ENCODE measurements at places on chromosomes 1 and 21.

DNA sequence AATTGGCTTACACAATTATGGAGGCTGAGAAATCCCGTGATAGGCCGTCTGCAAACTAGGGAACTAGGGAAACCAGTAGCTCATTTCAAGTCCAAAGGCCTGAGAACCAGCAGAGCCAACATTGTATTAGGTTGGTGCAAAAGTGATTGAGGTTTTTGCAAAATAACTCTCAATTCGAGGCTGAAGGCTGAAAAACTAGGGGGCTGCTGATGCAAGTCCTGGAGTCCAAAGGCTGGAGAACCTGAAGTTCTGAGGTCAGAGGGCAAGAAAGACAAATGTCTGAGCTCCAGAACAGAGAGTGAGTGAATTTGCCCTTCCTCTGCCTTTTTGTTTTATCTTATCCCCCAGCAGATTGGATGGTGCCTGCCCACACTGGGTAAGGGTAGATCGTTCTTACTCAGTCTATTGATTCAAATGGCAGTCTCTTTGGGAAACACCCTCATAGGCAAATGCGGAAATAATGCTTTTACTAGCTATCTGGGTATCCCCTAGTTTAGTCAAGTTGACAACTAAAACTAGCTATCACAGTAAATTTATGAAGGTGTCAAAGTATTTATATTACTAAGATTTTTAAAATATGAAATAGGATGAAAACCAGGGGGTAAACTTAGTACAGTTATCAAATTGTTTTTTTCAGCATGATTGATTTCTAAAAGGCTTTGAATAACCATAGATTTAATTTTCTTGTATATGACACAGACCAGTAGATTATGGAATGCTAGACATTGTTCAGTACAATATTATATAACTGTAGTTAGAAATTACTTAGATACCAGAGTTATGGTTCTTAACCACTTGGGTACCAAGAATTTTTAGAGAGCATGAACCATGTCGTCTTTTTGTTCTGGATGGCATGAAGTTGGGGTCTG lies 15.4 kb downstream of the RABGAP1L start:
- DNase-seq: no peak

DNA sequence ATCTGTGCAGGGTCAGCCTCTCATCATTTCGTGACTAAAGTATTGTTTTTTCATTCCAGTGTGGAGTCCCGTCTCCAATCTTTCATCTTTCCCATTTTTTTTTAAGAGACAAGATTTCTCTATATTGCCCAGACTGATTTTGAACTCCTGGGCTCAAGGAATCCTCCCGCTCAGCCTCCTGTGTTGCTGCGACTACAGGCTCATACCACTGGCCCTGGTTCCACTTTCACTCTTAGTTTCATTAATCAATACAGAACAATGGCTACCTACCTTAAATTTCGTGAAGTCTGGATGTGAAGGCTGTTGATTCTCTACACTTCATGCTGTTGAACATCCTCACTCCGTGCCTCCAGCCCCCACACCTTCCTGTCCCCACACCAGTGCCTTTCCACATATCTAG lies 97.7 kb upstream of the GREM2 start:
- DNase-seq: no peak

DNA sequence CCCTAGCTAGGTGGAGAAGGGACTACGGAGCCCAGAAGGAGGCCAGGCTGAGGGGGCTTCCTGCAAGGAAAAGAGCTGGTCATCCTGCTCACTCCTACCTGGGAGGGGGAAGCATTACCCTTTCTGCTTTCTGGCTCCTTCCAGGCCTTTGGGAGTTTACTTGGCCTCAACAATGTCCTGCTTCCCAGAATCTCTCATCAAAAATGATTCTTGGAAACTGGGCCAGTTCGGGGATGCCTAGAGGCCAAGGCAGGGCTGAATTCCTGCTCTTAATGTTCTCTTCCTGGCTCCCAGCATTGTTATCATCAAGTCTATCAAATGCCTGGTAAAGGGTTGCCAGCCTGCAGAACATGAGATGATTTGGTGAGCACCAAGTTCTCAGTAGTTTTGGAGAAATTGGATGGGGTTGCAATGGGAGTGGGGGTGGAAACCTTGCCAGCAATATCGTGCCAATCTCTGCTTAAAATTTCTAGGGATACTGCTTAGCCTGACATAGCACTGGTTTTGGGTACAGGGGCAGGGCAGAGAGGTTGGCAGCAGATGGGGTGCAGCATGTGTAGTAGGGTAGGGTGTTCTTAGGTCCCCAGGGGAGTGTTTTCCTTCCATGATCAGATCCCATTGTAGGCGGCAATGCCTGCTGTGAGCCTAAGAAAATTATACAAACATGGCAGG lies 7.7 kb upstream of the PAFAH2 start:
- DNase-seq: no peak

- DNase-seq: no peak
Observed at GRCh38 chr1:83760226-83761021, 238.5 kb downstream of the TTLL7 start.

- DNase-seq: no peak
Observed at GRCh38 chr21:30935889-30936168, 54.4 kb upstream of the KRTAP11-1 start.

DNA sequence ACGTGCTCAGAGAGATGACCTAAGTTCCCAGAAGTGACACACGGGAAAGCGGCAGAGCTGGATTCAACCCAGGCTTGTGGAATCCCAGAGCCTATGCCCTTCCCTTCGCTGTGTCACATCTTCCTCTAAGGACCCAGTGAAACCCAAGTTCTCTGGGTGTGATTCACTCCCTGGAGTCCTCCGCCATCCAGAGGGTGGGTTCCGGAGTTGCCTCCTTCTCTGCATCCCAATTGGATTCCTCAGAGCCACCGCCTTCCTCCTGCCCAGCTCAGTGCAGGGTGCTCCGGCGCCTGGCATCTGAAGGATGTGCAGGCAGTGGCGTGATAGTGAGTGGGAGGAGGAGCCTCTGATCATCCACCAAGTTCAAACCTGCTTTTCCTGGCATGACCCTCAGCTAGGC lies 20.7 kb upstream of the RCC2 start:
- DNase-seq: no peak

- no peak for DNase-seq
Observed at GRCh38 chr1:119914071-119914470, 17.8 kb upstream of the ADAM30 start.

DNA sequence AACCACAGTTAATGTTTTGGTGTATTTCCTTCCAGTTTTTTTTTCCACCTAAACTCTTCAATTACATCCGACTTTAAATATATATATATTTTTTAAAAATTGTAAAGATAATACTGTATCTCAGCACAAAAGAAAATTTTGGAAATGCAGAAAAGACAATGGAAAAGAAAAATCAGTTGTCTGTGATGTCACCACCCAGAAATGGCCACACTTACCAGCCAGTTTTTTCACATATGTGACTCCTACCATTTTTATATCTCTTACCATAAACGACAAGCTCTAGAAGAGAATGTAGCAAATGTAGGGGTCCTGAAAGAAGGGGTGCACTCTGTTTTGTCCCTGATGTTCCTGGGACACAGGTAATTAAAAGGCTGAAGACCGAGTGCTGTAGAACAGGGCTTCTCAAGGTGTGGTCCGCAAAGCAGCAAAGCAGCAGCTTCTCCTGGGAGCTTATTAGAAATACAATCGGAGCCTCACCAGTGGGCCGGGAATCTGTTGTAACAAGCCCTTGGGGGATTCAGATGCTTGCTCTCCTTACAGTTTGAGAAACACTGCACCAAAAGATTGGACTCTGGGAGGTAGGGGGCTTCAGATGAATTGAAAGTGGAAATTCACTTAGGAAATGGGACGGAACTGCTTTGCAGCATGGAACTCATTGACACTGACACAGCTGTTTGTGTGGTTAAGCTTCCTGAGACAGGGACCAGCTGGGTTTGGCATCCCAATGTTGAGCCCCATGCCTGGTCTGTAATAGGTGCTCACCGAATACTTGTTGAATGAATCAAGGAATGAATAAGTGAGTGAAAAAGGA lies 44.1 kb downstream of the ALPL start:
- DNase-seq: no peak

- no peak for DNase-seq
Observed at GRCh38 chr1:194466706-194467105, 1280.3 kb upstream of the B3GALT2 start.

DNA sequence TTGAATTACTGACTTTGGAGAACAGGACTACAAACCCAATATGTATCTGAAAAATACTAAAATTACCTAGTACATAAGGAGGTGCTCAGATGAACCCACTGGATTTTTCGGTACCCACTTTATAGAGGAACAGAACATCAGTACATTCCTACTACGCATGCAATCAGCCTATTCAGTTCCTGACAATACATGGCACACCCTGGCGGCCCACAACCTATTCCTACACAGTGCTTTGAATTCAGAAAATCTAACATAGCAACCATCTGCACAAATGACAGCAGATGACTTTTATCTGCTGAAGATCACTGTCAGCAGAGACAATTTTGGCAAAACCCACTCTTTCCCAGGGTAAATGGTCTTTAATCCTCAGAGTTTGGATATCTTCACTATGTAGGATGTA lies 257.1 kb upstream of the GREM2 start:
- no peak for DNase-seq

DNA sequence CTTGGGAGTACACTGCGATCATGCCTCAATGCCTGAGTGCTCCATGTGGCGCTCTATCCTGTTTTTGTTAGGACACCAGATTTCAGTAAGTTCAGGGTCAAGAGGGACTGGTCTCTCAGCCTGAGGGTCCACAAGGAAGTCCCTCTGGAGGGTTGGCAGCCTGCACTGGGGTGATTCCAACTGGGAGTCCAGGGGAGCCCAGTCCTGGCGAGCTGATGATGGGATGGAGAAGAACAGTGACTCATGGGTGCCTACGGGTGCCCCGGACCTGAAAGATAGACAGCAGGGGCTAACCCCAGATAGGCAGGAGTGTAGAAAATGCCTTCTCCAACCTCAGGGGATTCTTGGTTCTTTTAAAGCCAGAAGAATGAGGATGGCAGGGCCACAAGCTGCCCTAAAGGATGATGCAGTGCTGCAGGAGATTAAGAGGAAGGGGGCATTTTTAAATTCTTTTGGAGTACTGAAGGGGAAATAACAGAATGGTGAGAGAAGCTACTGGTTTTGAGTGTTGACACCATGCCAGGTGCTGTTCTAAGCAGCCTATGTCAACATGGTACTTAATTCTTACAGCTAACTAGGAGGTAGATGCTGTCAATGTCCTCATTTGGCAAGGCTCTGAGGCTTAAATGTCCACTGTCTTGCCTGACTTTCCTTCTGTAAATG lies 68.4 kb upstream of the TLR5 start:
- no peak for DNase-seq

DNA sequence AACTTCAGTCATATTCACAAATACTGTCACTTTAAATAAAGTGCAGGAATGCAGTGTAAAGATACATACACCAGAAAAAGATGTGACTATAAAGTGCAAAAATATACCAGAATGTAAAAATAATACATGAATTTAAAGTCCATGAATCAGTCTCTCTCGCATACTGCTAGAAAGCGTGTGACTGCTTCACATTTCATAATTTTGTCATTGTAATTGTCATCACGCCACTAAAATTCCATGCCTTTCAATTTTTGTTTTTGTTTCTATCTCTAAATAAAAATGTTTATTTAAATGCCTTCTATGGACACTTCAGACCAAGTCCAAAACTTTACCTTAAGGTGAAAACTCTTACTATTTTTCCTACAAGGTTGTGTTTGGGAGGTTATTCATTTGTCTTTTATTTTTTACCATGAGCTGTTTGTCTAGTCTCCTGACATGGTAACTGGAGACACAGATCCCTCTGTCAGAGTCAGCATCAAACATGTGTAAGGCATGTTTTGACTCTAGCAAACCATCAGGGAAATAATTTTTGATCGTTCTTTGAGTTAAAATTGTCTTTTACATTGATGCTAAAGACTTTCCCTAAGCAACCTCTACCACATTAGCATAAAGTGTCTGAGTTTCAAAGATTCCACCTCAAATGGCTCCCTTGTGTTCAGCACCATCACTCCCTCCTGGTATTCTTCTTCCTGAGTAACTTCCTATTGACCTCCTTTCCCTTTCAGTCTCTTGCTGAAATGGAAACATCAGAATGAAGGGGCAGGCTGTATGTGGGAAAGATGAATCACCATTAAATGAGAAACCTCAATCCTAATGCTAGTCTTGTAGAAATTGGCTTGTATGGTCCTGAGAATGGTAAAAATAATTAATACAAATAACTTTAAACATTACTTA lies 14.0 kb upstream of the AIM2 start:
- DNase-seq: no peak

DNA sequence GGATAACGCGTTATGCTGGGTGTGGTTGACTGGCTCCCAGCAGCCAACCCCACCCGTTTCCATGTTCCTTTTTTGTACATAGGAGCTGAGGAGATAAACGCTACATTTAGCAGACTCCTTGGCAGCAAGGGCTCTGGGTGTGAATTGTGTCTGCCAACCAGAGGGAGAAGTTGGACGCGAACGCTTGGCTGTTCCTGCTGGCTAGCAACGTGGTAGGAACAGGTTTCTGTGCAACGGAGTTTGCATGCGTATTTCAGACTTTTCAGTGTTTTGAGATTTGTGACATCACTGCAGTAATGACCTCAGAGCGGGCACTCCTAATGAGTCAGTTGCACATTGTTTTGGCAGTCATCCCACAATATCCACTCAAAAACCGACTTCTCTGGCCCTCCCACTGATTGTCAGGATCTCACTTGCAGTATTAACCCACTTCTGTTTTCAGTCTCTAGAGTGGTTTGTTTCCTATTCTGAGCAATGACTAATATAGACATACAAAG lies 98.7 kb upstream of the RGS1 start:
- no peak for DNase-seq

- no peak for DNase-seq
Observed at GRCh38 chr1:61740751-61741700, 1.3 kb upstream of the PATJ start.

DNA sequence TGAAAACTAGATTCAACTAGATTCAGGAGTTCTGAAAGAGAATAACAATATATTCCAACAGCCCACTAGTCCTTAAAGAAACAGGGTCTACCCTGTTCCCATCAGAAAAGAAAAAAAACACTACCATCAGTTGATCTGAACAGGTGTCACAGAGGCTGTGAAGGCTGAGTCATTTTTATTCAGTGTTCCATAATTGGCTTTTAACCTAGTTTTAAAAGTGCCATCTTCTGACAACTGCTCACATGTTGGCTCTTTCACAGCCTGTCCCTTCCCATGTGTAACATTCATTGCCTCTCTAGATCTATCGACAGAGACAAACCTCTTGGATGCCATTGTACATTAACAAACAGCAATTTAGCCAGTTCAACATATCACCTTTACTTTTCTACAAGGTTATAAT lies 243.7 kb downstream of the TBX15 start:
- DNase-seq: no peak

DNA sequence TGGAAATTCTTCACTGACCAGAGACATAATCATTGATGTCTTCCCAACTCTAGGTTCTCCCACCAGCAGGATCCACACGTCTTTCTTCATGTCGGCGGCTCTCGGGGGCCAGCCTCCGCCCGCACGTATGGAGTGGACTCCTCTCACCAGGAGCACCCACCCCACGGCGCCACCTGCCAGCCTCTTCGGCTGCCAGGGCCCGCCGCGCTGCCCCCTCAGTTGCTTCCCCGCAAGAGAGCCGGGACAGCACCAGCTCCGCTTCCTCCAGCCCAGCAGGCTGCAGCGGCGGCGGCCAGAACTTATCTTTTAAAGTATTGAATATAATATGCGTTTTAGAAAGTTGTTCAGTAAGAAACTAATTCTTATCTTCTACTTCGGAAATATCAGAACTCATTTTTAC lies 273.5 kb downstream of the LIPI start:
- DNase-seq: no peak

Measured in NCI-H1930 (cell line).